ENCODE measurements at places on chromosomes 2 and 18.

DNA sequence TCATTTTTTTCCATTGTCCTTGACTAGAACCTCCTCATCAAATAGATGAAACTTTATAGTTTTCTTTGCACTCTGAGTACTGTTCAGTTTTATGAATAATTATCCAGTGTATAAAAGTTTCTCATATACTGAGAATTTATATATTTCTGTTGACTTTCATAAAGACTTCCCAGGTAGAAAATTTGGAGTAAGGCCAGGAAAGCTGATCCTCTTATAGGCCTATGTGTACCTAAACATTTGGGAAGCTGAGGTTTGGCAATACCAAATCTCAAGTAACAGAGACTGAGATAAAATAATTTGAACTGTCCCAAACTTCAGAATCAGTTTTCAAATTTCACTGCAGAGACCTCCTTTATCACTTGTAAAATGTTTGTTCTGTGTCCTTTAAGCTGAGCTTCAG, 43.4 kb downstream of the CCDC102B start:
- DNase-seq, result no peak

DNA sequence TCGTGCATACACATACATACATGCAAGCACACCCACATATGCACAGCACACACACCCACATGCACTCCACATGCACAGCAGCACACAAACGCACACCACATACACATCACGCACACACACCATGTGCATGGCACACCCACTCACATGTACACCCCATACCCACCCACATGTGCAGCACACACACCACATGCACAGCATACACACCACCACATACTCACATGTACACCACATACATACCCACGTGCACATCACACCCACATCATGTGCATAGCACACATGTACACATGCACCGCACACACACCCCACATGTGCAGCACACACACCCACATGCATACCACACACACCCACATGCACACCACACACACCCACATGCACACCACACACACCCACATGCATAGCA, 132.0 kb upstream of the RGPD4 start:
- DNase-seq, result no peak

DNA sequence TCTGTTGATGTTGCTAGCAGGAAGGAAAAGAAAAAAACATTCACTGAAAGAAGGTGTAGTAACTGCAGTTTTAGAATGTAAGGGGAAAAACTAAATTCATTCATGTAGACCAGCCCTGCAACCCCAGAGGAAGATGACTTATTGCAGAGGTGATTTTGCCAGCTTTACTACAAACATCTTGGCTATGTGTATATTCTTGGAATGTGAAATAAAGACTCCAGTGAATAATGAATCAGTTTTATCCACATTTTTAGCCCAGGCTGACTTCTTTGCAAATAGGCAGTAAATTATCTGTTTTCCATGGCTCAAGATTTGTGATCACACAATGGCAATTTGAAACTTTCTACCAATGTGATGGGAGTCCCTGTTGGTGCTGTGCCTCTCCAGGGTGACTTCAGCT, 206.1 kb upstream of the SETBP1 start:
- DNase-seq, result no peak

DNA sequence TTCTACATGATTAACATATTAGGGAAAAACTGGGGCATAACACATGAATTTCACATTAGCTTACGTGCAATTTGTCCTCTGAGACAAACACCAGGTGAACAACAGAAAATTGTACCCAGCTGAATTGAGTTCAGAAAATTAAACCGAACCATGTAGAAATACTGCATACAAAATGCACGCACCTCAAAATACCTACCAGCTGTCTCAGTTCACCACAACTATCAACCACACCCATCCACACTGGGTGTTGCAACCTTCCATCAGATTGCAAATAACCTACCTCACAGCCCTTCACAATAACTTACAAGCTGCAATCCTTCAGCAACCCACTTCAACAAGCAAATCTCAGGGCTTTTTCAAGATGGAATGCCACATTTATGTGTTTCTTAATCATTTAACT, 55.9 kb downstream of the UNC50 start:
- no peak for DNase-seq

- no peak for DNase-seq
These were observed 206.9 kb downstream of the TNS1 start for GRCh38 chr2:217795706-217796465.

- DNase-seq, result no peak
These were observed 57.9 kb downstream of the INPP5D start for GRCh38 chr2:233117811-233118647.

DNA sequence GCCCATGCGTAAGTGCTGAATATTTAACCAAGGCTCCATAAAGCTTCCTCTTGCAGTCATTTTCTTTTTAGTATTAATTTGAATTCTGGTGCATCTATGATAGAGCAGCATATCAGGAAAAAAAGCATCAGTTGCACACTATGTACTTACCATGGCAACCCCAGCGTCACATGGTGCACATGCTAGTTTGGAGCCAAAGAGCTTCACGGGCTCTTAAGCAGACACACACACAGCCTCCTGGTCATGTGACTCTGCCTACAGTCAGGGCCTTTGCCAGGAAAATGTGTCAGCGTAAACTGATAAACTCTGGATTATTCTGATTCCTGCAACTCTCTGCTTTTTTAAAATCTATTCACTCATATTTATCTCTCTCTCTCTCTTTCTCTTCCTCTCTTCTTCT, 30.2 kb downstream of the NYAP2 start:
- DNase-seq, result peak; percentile 56

- no peak for DNase-seq
These were observed 44.8 kb upstream of the KDM3A start for GRCh38 chr2:86396291-86396785.

DNA sequence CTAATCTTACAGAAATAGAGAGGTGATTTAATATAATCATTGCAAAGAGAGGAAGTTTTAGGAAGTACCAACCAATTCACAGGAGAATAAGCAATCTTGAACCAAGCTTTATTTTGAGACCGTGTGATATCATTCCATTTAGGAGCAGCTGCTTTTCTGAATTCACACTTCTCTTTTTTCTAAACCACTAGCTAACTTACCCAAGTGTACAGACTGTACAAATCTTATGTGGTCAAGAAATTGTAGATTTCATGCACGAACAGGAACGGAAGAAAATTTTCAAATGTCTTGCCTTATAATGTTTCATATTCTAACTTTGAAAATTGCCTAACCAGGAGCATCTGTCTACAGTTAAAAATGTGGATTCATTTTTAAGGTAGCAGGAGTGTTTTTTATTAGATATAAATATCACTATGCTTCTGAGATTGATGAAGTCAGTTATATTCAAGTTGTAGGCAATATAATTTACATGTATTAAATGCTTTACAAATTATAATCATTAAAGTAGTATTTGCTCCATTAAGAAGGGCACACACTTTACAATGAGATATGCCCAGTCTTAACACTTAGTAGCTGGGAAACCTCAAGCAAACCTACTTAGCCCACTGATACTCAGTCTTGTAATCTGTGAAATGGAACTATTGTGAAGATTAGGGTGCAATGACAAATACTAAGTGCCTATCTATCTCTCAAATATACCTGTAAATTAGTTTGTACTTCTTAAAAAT, 302.2 kb upstream of the STON1 start:
- no peak for DNase-seq

- no peak for DNase-seq
These were observed 804.5 kb downstream of the TDRD15 start for GRCh38 chr2:21928292-21928691.

DNA sequence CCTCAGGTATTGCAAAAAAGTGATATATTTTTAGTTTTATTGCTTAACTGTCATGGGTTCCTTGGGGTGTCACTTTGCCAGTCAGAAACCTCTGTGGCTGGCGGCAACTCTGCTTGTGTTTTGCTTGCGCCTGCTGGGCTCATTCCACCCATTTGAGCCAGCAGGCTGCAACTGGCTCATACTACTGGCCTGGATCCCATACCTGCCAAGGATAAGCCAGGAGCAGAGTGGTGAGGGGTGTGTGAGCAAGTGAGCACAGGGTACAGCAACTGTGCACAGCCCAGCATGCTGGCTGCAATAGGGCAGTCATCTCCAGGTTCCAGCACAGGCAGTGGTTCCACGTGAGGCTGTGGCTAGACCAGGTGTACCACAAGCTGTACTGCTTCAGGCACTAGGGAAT, 687.5 kb downstream of the NYAP2 start:
- no peak for DNase-seq

DNA sequence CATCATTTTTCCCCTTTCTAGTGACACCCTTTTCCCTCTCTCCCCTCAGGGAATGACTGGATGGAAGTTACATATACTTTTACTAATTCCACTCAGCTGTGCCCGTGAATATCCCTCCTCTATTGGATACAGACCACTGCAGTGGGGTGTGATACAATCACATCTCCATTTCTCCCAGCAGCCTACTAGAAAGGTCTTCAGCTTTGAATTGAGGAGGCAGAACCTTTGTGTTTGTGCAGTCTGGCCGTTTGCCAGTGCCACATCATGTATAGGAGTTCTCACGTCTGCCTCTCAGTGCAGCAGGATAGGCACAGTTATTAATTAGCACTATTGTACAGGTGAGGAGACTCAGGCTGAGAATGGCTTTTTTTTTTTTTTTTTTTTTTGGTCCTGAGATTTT, 16.4 kb downstream of the TNFRSF11A start:
- no peak for DNase-seq

GRCh38 chr2:58228299-58228698, 12.8 kb downstream of the FANCL start:
- DNase-seq, result no peak

- no peak for DNase-seq
These were observed 26.8 kb downstream of the DIS3L2 start for GRCh38 chr2:231988179-231988866.

DNA sequence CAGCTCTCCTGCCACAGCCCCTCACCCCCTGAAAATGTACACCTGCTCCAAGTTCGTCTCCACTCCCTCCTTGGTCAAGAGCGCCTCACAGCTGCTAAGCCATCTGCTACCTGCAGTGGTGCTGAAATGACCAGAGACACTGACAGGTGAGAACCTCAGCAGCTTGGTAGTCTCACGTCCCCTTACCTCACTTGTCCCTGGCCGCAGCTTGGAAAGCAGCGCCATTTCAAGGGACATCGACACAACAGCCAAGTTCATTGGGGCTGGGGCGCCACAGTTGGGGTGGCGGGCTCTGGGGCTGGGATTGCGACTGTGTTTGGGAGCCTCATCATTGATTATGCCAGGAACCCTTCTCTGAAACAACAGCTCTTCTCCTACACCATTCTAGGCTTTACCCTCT, 47.5 kb downstream of the ANKRD44 start:
- DNase-seq, result no peak

- no peak for DNase-seq
These were observed 46.5 kb downstream of the FARSB start for GRCh38 chr2:222609381-222609780.

DNA sequence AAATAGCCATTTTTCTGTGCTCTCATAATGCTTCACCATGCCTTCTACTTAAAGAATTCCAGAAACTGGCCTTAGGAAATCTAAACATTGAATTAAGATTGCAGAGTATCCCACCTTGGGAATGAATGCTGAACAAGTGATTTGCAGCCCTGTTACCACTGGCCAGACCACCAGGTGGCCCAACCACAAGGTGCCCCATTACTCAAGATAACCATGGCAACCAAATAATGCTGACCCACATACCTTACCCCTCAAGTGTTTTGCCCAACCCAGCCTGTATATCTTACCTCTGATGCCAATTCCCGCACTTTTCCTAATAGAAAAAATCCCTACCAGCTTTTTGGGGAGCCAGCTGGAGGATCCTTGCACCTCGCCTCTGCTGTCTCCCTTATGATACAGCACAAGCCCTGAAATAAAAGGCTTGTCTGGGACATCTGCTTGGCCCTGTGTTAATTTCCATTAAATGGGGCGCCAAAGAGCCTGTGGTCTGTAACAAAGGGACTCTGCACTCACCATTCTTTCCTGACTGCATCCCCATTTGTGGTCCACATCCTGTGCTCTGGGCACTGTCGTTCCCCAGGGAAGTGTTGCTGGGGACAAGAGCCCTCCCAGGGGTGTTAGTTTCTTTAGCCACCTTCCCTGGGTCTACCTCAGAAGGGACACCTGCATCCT, 17.3 kb upstream of the KCNF1 start:
- no peak for DNase-seq

- no peak for DNase-seq
These were observed 339.8 kb upstream of the ZEB2 start for GRCh38 chr2:144859716-144860115.

GRCh38 chr2:198662905-198663304, 794.8 kb downstream of the SATB2 start:
- no peak for DNase-seq

DNA sequence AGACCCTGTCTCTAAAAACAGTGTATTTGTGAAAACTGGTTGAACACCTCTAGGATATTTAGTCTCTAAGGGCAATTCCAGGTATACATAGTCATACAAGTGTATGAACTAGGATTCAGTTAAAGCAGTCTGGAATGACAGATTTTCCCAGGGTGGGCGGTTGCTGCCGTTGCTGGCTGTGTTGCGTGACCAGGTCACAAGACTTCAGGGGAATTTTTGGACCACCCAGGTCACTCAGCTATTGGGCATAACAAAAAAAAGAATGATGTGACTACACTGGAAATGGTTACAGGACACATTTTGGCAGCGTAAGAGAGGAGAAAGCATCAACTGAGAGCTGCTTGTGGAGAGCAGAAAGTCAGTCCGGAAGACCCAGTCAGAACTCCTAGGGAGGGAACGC, 58.0 kb upstream of the ZBTB7C start:
- DNase-seq, result no peak

- no peak for DNase-seq
These were observed 4.4 kb downstream of the SMAD7 start for GRCh38 chr18:48946329-48946835.

DNA sequence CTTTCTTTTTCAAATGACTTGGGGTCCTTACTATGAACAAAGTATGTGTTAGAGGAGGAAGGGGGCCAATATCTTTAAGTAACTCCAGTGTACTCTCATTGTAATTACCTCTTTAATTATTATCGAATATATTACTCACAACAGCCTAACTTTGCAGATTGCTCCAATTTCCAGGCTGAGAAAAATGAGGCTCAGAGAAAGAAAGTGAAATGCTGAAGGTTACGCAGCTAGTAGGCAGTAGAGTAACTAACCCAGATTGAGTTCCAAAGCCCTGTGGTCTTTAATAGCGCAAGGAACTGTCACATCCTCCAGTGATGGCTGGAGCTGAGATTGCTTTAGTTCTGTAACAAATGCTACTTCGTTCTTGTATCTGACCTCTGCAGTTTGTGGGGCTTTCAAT, 2.2 kb upstream of the GYPC start:
- DNase-seq, result no peak

Measured in nucleus accumbens (tissue), 56 donors.